T-helper 9 cell (primary cell): ENCODE measurements at places on chromosomes 6 and 20.

DNA sequence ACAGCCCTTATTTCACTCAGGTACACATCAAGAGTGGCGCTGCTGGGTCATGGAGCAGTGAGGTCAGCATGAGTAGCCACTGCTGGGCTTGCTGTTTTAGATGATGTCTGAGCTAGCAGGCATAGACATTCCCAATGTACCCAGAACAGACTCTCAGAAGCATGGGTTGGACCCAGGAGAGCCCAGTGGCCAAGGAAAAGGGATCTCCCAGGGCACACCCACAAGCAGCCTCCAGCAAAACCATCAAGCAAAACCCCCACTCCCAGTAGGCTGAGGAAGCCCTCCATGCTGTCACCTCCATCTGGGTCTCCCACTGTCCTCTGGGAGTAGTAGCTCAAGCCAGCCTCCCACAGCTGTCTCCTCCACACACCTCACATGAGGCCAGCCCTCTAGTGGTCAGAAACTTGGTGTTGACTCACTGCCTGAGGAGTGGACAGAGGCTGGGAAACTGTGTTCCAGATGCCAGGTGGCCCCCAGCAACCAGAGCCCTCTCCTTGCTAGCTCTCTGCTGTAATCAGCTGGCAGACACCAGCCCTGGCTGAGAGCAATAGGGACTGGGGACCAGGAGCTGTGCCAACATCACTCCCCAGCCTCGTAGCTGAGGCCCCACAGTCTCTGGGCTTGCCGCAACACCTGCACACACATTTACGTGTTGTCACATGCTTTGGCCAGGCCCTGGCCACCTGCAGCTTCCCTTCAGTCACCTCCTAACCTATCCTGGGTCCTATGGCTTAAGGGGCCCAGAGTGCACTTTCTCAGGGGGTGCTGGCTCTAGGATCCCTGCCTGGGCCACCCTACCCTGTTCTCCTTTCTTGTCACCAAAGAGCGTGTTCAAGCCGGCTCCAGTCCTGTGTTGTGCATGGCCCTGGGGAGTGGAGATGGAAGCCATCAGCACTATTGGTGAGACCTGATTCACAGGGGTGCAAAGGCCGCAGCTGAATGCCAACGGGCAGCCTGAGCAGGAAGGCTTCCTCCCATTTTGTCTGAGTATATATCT lies 1.9 kb upstream of the AP5S1 start:
- DNase-seq: no peak

- no peak for DNase-seq
Observed at GRCh38 chr6:168713839-168714238, 272.9 kb downstream of the SMOC2 start.

- DNase-seq: no peak
Observed at GRCh38 chr6:160979061-160979708, 12.4 kb upstream of the MAP3K4 start.

- DNase-seq: no peak
Observed at GRCh38 chr20:46468508-46468907, 44.9 kb downstream of the ZNF334 start.

- no peak for DNase-seq
Observed at GRCh38 chr6:15887491-15888461, 224.9 kb upstream of the DTNBP1 start.
